ENCODE measurements at places on chromosomes 6 and 20.

GRCh38 chr20:48457193-48458002 is 370.4 kb downstream of the PREX1 start:
- DNase-seq: no peak

- DNase-seq: no peak
These were observed 28.8 kb upstream of the CCND3 start for GRCh38 chr6:41970436-41970846.

GRCh38 chr6:92504509-92504908 is 914.9 kb downstream of the EPHA7 start:
- DNase-seq: no peak

DNA sequence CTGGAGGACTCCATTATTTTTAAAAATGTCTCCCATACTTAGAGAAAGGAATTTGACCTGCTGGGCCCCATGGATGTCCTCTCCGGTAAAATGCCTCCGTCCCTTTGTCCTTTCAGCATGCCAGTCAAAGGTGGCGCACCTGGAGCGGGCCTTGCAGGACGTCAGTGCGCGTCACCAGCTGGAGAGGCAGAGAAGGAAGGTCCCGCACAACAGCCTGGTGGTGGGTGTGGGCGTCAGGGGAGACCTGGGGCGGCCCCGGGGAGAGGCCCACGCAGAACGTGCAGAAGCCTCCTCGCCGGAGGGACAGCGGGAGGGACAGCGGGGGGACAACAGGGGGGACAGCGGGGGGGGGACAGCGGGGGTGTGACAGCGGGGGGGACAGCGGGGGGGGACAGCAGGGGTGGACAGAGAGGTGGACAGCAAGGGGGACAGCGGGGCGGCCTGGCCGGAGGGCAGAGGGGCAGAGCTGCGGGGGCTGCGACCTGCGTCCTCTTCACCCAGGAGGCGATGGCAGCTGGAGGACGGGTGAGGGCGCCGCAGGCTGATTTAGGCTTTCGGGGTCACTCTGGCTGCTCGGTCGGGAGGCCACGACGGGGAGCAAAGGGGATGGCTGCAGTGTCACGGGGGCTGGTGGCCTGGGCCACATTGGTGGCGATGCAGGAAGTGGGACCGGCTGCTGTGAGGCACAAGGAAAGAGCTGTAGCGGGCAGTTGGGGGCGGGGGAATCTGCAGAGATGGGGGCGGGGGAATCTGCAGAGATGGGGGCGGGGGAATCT is 859 bp upstream of the KIF25 start:
- no peak for DNase-seq

GRCh38 chr6:160202411-160202810 is 56.2 kb downstream of the SLC22A2 start:
- DNase-seq: no peak

- no peak for DNase-seq
These were observed 1.9 kb upstream of the IGF2R start for GRCh38 chr6:159966981-159967380.

- DNase-seq: no peak
These were observed 163.2 kb upstream of the ZNF337 start for GRCh38 chr20:25859649-25860530.

- DNase-seq: no peak
These were observed 46.4 kb downstream of the PTPRA start for GRCh38 chr20:2919518-2920245.

- no peak for DNase-seq
These were observed 391.6 kb upstream of the FKBP1C start for GRCh38 chr6:62819640-62820039.

GRCh38 chr20:8853805-8854338 is 215.0 kb upstream of the PLCB4 start:
- no peak for DNase-seq

DNA sequence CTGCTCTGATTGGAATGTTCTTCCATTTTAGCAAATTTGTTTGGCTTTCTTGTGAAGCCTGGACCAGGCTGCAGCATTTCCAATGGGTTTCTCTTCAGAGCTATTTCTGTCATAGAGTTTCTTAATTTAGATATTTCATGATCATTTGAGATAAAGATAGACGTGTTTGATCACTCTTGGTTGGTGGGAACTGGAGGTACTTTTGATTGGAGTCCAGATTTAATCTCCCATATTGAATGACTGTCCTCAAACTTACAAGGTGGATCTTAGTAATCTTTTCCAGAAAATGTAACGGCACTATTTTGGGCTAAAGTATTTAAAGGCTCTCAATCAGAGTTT is 29.2 kb downstream of the RNF144B start:
- no peak for DNase-seq

- DNase-seq: no peak
These were observed 123.6 kb downstream of the FOXA2 start for GRCh38 chr20:22460803-22461202.

- DNase-seq: no peak
These were observed 25.4 kb upstream of the MRGBP start for GRCh38 chr20:62770916-62771315.

GRCh38 chr6:87200469-87201175 is 45.3 kb downstream of the ZNF292 start:
- DNase-seq: no peak

DNA sequence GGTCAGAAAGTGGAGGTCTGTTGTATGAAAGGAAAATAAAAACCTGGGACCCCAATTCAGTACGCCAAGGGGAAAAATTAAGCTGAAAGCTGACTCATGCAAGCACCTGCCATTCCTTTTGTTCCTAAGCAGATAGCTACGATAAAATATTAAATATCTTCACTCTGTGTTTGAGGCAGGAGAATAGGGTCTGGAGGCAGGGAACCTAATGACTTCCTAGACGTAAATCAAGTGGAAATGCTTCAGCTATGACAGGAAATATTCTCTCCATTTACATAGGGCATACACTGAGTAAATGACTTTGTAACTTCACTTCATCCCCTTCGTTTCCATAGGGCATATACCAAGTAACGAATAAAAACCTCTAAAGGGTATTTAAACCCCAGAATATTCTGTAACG is 41.0 kb upstream of the IFNGR1 start:
- DNase-seq: no peak

DNA sequence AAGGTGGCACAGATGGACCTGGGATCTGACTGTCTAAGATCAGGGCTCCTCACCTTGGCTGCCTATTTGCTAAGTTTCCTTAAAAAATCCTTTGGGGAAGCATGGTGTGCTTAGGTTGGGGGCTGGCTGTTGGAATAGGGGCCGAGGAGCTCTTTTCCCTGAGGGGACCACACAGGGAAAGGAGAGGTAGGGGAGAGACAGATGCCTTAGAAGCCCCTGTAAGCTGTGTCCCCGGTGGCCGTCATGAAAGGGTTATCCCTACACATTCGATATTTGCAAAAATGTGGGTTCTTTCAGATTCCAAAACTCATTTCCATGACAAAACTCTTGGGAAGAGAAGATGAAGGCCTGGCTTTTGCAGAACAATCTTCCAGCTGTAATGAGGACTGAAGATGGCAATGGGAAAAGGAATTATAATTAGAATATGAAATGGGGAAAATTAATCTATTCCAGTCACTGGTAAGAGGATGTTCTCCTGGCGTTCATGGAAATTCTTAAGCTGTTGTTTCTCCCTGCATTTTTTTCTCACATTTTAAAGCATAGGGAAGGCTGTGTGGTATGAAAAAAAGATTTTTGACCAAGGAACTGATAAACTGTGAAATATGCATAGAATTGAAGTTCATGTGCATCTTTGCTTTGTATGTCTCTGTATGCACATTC is 53.8 kb downstream of the TOX2 start:
- DNase-seq: no peak

DNA sequence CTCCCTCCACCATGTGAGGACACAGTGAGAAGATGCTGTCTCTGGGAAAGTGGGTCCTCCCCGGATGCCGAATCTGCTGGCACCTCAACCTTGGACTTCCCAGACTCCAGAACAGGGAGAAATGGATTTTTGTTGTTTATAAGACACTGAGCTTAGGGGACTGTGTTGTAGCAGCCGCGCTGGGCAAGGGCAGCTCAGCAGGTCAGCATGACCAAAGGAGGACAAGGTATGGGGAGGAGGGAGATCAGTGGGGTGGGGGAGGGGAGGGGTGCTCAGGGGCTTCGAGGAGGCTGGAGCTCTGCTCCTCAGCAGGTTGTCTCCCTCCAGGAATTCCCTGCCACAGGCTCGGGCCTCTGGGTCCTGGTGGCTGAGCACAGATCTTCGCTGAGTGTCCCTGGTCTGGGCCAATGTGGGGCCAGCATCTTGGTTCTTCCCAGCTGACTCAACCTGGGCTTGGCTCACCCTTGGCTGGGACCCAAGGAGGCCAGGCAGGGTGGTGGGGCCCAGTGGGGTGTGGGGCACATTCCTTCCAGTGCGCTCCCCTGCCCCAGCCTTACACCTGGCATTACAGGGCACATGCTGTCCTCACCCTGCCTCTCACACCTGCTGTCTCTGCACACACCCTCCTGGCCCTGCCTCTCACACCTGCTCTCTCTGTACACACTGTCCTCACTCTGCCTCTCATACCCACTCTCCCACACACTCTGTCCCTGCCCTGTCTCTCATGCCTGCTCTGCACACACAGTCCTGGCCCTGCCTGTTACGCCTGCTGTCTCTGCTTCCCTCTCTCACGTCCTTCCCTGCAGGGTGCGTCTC is 107.3 kb downstream of the SYCP2 start:
- no peak for DNase-seq

DNA sequence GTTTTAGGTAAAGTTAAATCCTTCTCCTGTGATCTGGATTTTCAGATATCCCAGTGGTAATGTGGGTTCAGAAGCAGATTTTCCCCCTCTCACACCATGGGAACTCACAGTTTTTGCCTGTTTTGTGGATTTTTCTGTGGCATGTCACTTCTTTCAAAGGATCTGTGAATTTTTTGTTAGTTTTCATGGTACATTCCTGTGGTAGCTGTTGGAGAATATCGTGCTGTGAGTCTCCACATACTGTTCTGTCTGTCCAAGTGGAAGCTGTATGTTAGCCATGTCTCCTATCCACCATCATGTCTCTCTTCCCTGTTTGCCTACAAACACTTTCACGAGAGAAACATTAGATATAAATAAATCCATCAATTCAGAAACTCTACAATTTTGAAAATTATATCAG is 378.7 kb upstream of the ADGRB3 start:
- no peak for DNase-seq

DNA sequence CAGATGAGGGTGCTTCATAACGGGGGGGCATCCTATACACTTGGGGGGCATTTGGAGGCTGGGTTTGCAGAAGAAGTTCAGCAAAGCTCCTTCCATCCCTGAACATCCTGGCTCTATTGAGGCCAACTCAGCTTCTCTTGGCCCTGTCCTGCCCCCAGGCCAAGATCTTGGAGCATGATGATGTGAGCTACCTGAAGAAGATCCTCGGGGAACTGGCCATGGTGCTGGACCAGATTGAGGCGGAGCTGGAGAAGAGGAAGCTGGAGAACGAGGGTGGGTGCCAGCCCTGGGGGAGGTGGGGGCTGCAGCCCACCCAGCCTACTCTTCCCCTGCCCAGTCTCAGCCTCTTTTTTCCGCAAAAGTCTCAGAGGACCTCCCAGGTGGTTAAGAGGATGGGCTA is 17.2 kb downstream of the GDAP1L1 start:
- DNase-seq: no peak

DNA sequence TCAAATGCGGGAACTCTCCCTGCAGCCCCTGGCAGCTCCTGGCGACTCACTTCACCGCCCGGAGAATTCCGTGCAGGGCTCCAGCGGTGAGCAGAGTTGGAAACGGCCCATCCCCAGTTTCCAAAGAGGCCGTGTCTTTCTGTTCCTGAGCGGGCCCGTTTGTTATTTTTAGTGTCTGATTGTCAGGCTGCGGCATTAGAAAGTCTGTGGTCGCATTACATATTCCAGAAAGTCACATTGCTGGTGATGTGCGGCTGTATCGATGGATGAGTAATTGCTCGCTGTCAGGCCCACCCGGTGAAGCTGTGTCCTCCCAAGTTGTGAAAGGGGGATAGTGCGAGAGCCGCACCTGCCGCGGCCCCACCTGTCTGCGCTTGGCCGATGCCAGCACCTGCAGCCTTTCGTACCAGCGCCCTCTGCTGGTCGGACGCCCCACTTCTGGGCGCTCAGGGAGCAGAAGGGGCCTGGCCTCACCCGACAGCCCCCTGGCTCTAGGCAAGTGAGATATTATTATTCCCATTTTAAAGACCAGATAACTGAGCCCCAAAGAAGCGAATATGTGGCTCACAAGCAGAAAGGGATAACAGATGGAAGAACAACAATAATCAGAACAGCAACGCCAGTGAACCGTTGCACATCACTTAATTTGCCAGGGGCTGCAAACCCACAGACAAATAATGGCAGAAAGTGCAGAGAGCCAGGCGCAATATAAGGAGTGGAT is 244.9 kb downstream of the TSHZ2 start:
- DNase-seq: peak; percentile 80

GRCh38 chr6:160950507-160950906 is 41.1 kb upstream of the MAP3K4 start:
- no peak for DNase-seq

DNA sequence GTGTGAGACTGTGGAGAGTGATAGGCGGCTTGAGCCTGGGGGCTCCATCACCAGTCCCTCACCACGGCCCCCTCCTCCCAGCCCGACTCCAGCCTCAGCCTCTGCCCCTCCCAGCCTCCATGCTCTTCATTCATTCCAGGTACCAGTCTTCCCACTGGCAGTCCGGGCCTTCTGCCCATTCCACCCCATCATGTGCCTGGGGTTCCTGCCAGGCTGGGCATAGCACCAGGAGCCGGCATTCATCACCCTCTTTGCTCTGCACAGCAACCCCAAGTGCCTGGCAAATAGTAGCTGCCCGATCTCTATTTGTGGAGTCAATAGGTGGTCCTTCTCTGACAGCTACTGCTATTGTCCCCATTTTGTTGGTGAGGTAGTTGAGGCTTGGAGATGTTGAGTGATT is 39.6 kb upstream of the GTSF1L start:
- DNase-seq: no peak

DNA sequence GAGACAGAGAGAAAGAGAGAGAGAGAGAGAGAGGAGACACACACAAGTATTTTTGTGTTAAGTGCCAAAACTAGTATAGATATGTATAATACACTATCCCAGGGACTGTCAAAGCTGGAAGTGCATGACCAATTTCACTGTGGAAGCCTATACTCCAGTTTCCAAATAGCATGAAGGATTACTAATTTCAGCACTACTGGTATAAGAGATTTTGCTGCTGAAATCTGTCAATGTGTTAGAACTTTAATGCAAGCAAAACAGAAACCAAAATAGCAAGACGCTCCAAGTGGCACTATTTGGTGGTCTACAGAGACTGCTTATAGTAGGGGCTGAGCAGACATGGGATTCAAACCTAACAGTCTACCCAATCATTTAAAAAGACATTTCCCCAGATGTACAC is 284.8 kb downstream of the BTBD9 start:
- DNase-seq: no peak

- no peak for DNase-seq
These were observed 69.0 kb upstream of the STXBP5 start for GRCh38 chr6:147135211-147135681.

DNA sequence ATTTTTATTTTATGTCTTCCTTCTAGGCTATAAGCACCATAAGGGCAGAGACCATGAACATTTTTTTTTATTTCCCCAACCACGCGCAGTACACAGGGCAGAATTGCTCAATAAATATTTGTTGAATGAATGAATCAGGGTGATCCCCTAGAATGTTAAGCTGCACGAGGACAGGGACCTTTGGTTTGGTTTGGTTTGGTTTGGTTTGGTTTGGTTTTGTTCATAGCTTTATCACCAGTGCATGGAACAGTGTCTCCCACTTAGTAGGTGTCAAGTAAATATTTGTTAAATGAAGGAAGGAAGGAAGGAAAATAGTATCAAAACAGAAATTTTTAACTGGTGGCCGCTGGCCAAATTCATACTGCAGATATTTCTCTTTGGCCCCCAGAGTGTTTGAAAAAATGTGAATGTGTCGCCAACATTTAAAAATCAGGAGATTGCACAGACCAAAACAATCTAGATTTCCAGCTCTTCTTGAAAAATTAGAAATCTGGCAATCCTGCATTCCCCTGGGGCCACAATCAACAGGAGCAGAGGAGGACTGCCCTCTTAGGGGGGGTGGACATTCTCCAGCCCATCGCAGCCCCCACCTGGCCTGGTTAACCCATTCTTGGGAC is 205.3 kb downstream of the EYA2 start:
- no peak for DNase-seq

Measured in activated T-helper 1 cell treated with anti-CD3 and anti-CD28 coated beads, Interleukin-2, amount 50 U/mL, for 16 hours (primary cell).